Tibial nerve (tissue), 4 donors: ENCODE measurements at places on chromosomes 2 and 18. TPM values are rescaled to one million over a fixed set of nuclear protein-coding genes. Genes with fewer than 3 reads are reported as not detected.

WNT6 gene
- total RNA-seq: 48.4 TPM

GRCh38 chr2:204010628-204011560 is 74.3 kb downstream of the ICOS start:
- no peak overlapping the region for H3K27ac ChIP-seq
- no peak for DNase-seq
- no peaks in the 10 kb centered on the region for H3K36me3 ChIP-seq

DNA sequence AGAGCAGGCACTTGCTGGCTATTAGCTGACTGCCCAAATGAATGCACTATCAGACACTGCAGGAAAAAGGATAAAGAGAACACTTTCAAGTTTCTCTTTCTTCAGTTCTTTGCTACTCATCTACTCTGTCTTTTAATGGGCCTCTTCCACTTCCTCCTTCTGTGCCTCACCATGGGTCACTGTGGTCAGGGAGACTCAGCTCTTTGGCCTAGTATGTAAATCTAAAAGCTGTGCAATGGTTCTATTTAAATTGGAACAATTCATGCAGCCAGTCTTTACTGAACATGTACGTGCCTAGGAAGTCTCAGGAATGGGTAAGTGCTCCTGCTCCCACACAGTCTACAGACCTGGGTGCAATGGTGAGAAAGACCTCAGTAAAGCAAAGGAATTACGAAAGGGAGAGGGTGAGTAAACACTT is 79.1 kb upstream of the DNMT3A start:
- no peaks in the 10 kb centered on the region for H3K27me3 ChIP-seq
- no peaks in the 10 kb centered on the region for H3K36me3 ChIP-seq
- H3K27ac ChIP-seq: no peak overlapping the region
- no peak overlapping the region for H3K4me3 ChIP-seq

- H3K27me3 ChIP-seq: no peaks in the 10 kb centered on the region
- no peaks in the 10 kb centered on the region for H3K4me1 ChIP-seq
- no peak overlapping the region for H3K4me3 ChIP-seq
- no peak for DNase-seq
- H3K36me3 ChIP-seq: no peaks in the 10 kb centered on the region
- no peak overlapping the region for H3K27ac ChIP-seq
Measured at GRCh38 chr18:31683106-31683505, 1.3 kb downstream of the B4GALT6 start.

DNA sequence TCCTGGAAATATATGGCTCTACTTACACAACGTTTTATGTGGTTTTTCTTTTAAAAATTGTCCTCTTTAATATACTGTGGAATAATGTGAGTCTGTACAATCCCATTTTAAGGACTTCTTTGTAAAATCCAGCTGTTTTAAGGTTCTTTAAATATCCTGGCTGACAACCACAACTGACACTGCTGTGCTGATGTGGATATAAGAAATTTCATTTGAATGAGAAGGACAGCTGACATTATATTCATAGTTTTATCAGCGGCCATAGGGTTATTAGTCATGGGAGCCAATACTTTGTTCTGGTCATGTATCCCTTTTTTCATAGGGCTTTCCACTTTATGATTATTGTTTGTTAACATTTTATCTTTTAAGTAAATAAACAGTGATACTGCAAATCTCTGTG is 169.5 kb downstream of the CAMKMT start:
- no peak for DNase-seq
- no peak overlapping the region for H3K4me3 ChIP-seq
